ENCODE measurements at places on chromosomes 6 and 20.

DNA sequence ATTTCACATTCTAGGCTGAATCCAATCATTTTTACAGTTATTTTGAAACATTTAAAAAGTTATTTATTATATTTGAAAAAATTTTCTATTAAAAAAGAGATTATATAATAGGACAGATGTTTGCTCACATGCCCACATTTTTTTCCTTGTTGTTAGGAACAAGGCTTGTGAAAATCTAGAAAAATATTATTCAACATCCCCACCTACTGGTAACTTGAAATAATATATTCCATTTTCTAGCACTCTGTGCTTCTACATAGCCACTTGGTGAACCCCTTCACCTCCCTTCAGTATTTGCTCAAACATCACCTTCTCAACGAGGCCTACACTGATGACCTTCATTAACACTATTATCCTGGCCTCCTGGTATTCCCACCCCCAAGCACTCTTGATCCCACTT, 18.3 kb upstream of the GPRC6A start:
- peak; percentile 39 for DNase-seq

GRCh38 chr20:23050076-23050838, 785 bp upstream of the THBD start:
- no peak for DNase-seq

GRCh38 chr6:24927985-24928745, 7.6 kb downstream of the RIPOR2 start:
- DNase-seq = peak; percentile 84

DNA sequence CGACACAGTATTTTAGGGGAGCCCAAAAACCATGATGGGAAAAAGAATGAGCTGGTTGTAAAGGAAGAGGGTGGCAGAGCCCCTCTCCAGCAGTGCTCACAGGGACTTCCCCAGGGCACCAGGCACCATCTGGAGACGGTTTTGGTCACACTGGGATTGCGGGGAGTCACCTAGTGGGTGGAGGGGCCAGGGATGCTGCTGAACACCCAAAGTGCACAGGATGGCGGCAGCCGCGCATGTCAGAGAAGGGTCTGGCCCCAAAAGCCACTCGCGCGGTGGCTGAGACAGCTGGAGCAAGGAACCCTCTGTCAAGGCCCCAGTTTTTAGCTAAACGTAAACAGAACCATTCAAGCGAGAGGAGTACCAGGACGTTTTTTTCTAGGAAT, 10.8 kb downstream of the CTSZ start:
- no peak for DNase-seq

GRCh38 chr20:62142252-62143080, 728 bp downstream of the PSMA7 start:
- peak; percentile 22 for DNase-seq

DNA sequence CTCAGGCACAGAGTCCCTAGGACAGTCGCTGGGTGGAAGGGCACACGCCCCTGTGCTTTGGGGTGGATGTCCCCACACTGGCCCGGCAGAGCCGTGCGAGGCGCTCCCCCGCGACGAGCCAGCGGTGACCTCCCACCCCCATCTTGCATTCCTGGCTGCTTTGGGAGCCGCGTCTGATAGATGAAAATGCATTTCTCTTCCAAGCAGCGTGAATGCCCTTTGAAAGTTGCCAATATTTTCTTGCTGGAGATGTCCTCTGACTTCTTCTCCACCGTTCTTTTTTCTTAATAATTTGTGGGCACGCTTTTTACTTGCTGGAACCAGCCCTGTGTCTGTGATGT, 29.9 kb downstream of the COL20A1 start:
- no peak for DNase-seq

GRCh38 chr6:168828800-168829199, 387.8 kb downstream of the SMOC2 start:
- DNase-seq = no peak

DNA sequence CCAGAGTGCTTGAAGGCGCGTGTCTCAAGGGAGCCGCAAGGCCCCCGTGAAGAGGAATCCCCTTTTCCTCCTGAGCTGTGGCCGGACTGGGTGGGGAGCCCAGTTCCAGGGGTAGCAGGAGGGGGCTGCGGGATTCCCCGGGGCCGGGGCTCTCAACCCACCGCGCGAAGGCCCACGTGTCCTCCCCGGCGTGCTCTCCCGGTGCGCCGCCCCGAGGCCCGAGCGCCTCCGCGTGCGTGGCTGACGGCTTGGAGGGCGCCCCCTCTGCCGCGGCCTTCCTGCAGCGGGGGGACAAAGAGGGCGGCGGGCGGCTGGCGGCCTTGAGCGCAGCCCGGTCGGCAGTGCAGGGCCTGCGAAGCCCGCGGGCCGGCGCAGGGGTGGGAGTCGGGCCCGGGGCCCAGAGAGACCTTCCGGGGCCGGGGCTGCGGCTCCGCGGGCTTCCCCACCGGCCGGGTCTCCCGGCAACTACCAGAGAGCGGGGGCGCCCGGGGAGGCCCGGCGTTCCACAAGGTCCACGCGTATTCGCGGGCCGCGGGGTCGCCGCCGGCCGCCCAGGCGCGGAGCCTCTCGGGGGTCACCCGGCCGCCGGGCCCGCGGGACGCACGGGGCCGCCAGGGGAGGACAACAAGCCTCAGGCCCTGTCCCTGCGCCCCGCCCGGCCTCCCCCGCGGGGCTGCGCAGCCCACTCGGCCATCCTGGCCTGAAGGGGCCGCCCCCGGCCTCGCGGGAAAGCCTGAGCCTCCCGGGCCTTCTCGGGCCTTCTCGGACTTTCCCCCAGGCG, at the start of gene FAM217A:
TSS of gene FAM217A (minus strand) at position 447 of the 781 bp plus-strand sequence. CDS start 1,723 bp downstream, outside the sequence.
- DNase-seq = no peak

DNA sequence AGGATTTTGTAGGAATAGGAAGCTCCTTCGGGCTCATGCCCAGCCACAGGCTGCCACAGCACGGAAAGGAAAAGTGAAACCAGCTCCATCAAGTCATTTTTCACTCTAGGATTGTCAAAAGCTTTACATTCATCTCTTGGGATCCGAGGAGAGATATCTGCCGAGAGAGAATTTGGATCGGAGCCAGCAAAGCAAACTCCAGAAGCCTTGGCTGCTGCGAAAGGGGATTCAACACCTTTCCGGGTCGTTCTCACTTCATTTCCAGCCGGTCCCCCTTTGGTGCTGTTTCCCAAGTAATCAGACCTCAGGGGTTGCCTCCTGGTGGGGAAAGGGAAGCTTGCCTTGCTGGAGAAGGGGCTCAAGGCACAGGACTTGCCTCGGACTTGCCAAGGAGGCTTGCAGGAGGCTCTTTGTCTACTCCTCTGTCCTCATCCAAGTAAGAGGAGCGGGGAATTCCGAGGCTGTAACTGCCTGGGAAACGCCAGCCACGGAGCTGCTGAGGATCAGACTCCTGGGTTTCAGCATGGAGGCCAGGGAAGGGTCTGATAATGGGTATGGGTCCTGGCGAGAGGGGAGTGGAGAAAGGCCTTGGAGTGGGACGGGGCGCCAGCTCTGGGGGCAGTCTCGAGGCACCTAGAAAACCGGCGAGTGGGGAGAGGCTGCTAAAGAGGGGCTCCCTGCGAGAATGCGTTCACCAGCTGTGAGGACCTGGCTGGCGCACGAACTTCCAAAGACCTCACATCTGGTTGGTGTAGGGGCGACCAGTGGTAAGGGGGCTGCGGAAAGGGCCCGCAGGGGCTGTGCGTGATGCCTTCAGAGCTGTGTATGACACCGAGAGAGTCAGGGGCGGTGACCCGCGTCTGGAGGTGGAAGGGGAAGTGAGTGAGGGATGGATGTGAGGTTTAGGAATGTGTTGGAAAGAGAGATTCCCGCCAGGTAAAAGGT, 702 bp downstream of the ETV7 start:
- peak; percentile 68 for DNase-seq

DNA sequence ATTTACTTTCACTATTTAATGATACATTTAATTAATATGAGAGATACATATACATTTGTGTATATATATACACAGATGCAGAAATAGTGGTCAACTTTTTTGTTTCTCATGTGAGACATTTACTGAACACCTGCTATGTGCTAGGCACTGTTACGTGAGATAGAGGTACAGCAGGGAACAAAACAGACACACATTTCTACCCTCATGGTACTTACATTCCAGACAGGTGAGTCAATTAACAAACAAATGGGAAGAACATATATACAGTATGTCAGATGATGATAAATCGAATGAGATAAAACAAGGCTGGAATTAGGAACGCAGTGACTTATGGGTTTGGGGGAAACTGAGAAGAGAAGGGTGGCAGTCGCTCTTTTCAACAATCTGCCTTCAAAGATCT, 5.1 kb downstream of the TFB1M start:
- no peak for DNase-seq

DNA sequence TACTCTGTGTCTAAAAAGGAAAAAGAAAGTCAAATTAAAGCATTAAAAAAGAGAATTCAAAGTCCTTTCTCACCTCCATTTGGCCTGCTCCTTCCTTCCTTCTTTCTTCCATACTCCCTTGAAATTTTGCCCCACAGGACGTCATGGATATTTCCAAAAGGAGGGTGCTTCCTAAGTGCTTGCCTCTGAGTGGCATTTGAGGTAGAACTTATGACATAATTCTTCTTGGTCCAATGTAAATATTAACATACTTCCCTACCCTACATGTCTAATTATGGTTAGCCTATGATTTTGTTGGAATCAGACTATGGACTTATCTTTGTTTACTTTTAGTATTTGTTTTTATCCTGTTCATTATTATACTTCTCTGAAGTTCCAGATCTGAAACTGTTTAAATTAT, 132.3 kb downstream of the PFDN4 start:
- DNase-seq = no peak

DNA sequence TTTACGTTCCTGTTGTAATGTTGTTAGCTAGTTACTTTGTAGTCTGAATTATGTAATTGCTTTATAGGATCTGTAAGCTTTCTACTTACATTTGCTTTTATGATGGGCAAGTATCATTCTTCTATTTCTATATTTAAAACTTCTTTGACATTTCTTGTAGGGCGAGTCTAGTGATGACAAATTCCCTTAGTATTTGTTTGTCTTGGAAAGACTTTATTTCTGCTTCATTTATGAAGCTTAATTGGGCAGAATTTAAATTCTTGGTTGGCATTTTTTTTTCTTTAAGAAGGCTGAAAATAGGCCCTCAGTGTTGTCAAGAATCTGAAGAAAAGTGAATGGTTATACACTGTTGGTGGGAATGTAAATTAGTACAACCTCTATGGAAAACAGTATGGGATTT, 506.3 kb downstream of the TENT5A start:
- DNase-seq = peak; percentile 51

DNA sequence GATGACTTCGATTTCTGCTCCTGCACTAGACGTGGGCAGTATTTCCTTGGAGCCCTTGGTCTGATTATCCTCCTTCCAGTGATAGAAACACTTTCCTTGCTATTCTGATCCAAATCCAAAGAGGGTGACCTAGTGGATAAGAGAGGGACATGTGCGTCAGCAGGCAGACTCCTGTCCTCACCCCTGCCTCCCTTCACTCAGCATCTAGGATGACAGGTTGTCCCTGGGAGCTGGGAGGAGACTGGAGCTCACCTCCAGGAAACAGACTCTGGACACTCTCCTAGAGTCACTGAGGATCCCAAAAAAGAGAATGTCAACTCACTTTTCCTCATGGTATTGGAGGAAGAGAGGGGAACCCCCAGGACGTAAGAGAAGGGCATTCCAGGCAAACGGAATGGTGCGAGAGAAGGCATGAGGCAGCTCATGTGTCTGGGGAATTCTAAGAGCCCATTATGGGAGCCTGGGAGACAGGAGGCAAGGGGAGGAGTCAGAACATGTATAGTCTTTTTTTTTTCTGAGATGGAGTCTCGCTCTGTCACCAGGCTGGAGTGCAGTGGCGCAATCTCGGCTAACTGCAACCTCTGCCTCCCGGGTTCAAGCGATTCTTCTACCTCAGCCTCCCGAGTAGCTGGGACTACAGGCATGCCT, 2.2 kb downstream of the C20orf173 start:
- peak; percentile 7 for DNase-seq

GRCh38 chr6:142802124-142802523, 142.9 kb downstream of the HIVEP2 start:
- DNase-seq = peak; percentile 98

DNA sequence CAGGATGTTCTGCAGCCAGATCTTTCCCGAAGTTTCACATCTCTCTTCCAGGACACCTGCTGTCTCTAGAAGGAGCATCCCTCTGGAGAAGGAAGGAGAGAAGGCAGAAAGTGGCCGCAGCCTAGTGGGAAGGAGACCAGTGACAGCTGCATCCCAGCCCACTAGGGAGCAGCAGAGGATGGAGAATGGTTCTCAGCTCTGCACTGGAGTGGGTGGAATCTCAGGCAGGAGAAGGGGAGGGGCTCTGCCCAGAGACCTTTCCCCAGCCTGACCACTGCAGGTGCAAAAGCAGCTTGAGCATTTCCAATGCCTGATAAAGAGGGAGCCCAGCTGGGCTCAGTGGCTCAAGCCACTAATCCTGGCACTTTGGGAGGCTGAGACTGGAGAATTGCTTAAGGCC, 32.3 kb downstream of the NCR2 start:
- peak; percentile 66 for DNase-seq

DNA sequence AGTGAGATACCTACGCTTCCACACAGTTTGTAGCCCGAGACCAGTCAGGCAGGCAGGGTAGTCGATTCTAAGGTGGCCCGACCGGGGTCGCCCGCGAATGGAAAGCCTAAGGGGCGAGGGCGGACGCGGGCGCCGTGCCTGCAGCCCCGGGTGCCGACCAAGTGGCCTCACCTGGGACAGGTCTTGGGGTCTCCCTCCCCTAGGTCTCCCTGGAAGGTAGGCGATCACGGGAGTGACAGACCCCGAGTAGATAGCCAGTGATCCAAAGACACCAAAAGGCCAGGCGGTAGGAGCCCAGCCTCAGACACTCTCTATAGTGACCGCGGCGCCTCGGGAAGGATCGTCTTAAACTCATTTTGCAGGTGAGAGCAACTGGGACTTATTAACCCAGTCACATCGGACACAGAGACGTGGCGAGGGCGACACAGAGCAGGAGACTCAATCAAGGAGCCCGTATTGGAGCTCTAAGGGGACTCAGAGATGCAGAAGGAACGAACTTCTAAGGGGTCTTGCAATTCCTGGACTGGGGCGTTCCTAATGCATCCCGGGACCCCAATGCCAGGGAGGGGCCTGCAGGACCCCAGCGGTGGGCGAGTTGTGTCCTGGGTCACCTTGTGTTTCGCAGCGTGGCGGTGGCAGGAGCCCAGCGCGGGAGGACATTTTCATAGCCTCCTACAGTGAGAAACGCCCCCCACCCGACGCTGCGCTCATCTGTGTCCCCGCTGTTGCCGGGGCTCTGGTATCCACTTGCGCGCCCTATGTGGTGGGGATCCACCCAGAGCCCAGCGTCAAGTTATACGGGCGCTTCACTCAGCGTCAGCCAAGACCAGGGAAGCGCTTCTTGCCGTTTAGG, 2.1 kb upstream of the VSX1 start:
- peak; percentile 8 for DNase-seq

- DNase-seq = no peak
Measured at GRCh38 chr20:19110881-19111460, 101.5 kb upstream of the SLC24A3 start.

DNA sequence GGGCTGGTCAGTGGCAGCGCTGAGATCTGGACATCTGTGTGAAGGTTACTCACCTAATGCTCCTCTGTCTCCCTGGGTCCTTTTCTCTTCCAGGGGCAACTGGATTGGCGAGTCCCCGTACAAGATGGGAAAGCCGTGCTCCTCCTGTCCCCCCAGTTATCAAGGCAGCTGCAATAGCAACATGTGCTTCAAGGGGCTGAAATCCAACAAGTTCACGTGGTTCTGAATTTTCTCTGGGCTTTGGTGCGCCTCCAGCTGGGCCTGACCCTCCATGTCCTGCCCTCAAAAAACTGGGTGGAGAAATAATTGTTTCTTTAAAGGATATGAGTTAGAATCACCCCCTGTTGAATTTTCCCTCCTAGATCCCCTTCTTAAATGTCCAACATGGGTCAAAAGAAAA, 4.9 kb upstream of the HNF4A start:
- DNase-seq = no peak
